ENCODE measurements at places on chromosomes 13 and 19.

GRCh38 chr19:15098460-15098859, 8.7 kb upstream of the SYDE1 start:
- no peak for DNase-seq

DNA sequence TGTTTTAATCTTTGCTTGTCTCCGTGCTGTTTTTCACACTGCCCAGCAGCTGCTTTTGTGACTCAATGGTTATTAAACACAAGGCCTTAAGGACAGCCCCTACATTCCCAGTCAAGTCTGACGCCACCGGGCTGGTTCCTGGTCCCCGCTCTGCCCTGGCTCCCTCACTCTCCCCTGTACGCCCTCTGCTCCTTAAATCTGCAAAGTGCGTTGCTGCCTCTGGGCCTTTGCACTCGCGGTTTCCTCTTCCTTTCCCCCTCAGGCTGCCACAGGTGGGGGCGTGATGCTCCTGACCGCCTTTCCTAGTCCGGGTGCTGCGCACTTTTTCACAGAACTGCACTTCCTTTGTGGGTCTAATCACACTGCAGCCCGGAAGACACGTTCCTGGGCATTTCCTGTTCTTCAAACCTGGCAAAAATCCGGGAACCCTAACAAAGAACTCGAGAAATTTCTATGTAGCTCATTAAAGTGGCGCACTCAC, 25.6 kb downstream of the NOSIP start:
- no peak for DNase-seq

DNA sequence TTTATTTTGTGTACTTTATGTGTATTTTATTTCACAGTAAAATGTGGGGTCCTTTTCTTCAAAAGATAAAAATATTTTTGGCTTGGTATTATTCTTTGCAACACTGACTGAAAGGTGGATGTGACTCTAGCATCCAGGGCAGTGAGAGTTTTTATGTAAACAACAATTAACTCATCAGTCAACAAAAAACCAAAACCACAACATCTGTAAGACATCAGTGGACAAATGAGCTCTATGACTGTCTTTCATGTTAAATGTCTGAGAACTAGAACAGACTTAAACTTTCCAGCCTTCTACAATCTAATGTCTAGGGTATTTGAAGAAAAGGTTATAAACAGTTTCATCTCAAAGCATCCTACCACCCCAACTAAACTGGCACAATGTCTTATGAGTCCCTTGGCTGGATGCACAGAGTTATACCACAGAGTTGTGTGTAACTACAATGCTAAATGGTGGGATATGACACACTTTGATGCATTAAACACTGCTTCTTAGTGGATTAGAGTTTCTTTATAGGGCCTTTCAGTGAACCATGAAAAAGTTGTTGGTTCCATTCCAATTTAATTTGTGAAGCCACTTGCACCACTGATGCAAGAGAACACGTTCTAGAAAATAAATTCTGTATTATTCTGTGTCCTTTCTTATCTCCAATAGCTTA, 544.2 kb upstream of the KLF12 start:
- DNase-seq, result no peak

- DNase-seq, result no peak
These were observed 26.3 kb upstream of the GJB6 start for GRCh38 chr13:20258208-20258962.

DNA sequence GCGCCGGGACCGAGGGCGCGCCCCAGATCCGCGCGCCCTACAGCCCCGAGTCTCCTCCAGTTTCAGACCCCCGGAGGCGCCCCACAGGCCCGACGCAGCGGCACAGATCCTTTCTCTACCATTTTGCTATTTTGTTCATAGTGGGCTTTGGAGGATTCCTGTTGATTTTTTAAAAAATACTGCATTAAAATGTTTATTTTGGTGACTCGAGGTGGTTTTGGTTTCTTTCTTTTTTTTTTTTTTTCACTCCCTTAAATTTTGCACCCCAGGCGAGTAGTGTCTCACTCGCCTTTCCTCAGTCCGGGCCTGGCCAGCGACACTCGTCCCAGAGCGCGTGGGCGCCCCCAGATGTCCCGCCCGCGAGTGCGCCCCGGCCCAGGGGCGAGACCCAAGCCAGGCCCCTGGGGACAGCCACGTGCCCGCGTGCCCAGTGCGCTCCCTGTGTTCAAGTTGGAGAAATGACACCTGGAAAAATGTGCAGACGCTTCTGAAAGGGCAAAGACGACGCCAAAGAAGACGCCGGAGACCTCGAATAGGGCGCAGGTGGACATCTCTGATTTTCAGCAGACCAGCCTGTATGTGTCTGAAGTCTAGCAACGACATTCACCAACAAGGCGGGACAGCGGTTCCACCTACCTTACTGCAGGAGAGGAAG, 471 bp upstream of the INSR start:
- DNase-seq, result no peak

Measured in left renal pelvis (tissue), 4 donors.